ENCODE measurements at places on chromosomes 3 and 15. TPM values are rescaled to one million over a fixed set of nuclear protein-coding genes. Genes with fewer than 3 reads are reported as not detected.

DNA sequence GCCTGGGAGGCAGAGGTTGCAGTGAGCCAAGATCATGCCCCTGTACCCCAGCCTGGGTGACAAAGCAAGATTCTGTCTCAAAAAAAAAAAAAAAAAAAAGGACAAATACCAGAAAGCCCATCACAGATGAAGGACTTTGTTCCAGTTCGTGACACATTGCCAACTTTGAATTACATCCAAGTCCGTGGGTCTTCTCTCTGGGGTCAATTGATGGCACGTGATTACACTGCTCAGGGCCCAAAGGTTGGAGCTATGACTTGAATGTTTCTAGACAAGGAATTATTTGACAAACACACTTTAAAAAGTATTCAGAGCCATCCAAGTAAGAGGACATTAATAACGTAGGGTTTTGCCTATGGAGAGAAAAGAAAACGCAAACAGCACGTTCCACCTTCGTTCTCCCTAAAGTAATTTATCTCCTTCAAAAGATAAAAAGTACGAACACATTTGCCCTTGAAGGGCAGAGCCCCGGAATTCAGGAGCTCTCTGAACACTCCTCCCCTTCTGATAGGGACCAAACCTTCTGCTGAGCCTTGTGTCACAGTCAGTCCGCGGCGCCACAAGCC is 31.3 kb upstream of the ST3GAL6 start:
- peak overlapping the region; percentile 80 for H3K4me3 ChIP-seq
- no peak for DNase-seq
- H3K27ac ChIP-seq: peak overlapping the region; percentile 52
- no peaks in the 10 kb centered on the region for H3K36me3 ChIP-seq
- H3K27me3 ChIP-seq: no peaks in the 10 kb centered on the region
- H3K4me1 ChIP-seq: peaks cover 45% of the 10 kb centered on the region

DNA sequence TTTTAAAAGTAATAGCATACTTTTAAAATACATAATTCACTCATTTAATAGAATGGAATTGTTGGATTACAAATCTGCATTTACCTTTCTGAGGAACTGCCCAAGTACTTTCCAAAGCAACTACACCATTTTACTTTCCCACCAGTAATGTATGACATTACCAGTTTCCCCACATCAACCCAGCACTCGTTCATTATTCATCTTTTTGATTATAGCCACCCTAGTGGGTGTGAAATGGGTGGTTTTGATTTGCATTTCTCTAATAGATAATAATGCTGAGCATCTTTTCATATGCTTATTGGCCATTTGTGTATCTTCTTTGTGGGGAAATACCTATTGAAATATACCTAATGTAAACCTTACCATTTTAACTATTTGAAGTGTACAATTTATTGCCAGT is 18.0 kb upstream of the EBLN2 start:
- H3K4me1 ChIP-seq: no peaks in the 10 kb centered on the region
- H3K27me3 ChIP-seq: no peaks in the 10 kb centered on the region
- no peak overlapping the region for H3K27ac ChIP-seq
- no peak overlapping the region for H3K4me3 ChIP-seq
- peaks cover 9% of the 10 kb centered on the region for H3K36me3 ChIP-seq
- no peak for DNase-seq

MPI gene
- 19.7 TPM for polyA plus RNA-seq

DNA sequence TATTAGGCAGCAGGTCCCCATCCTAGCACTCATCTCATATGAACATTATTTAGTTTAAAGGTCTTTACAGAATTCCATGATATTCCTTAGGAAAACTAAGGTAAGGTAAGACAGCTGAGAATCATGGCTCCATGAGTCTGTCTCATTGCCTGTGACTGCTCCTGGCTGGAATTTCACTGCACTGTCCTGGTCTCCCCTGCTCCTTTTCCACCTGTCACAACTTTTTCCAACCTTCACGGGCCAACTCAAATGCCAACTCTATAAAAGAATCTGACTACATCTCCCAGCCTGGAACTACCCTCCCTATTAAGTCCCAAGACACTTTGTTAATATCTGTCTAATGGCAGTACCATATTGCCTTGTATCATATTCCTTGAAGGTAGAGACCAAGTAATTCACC is 7.6 kb downstream of the CNBP start:
- H3K4me1 ChIP-seq: peaks cover 48% of the 10 kb centered on the region
- H3K27ac ChIP-seq: peak overlapping the region; percentile 75
- H3K4me3 ChIP-seq: no peak overlapping the region
- peaks cover 49% of the 10 kb centered on the region for H3K36me3 ChIP-seq

- no peak for DNase-seq
- H3K4me1 ChIP-seq: no peaks in the 10 kb centered on the region
- H3K27ac ChIP-seq: no peak overlapping the region
- no peaks in the 10 kb centered on the region for H3K27me3 ChIP-seq
Measured at GRCh38 chr3:17832016-17832415, 89.6 kb upstream of the TBC1D5 start.

LDHAL6B gene
- polyA plus RNA-seq: not detected

GRCh38 chr3:193776626-193777358 is 183.8 kb downstream of the OPA1 start:
- no peaks in the 10 kb centered on the region for H3K36me3 ChIP-seq
- no peak overlapping the region for H3K27ac ChIP-seq
- H3K4me3 ChIP-seq: no peak overlapping the region
- no peaks in the 10 kb centered on the region for H3K4me1 ChIP-seq
- DNase-seq: no peak

DNA sequence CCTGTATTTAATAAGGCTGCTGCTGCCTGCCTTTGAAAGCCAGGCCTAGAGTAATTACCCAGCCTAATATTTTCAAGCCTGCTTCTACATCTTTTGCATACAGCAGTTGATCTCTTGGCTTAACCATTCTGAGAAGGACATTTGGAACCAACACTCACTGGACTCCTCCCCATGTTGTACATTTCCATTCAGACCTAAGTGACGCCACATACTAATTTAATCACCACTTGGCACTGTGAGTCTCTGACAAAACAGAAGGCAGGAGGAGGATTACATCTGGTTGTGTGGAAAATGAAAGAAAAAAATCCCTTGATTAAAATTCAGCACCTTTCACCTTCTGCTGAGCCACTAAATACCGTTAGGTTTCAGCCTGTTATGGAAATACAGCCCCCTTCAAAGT is 102.2 kb upstream of the ARRDC4 start:
- no peak overlapping the region for H3K27ac ChIP-seq
- H3K4me3 ChIP-seq: no peak overlapping the region
- no peak for DNase-seq
- no peaks in the 10 kb centered on the region for H3K27me3 ChIP-seq
- no peaks in the 10 kb centered on the region for H3K36me3 ChIP-seq

ANKRD34C gene
- polyA plus RNA-seq: not detected

Data from CD14-positive monocyte (primary cell).